ENCODE measurements at places on chromosomes 4 and X.
A peak's percentile ranks its signal among the peaks of the same experiment; 100 is the strongest.

GRCh38 chr4:64857815-64858214 is 448.6 kb upstream of the TECRL start:
- H3K4me1 ChIP-seq, result no peaks in the 10 kb centered on the region
- no peak overlapping the region for H3K27ac ChIP-seq

GRCh38 chr4:26887143-26887542 is 26.5 kb downstream of the STIM2 start:
- peak overlapping the region; percentile 52 for H3K4me3 ChIP-seq
- no peaks in the 10 kb centered on the region for H3K27me3 ChIP-seq
- H3K4me1 ChIP-seq, result peaks cover 56% of the 10 kb centered on the region
- no peaks in the 10 kb centered on the region for H3K36me3 ChIP-seq
- DNase-seq, result no peak

GRCh38 chr4:99117876-99118693 is 26.0 kb downstream of the ADH4 start:
- no peak overlapping the region for H3K27ac ChIP-seq
- no peak for DNase-seq
- no peaks in the 10 kb centered on the region for H3K36me3 ChIP-seq
- no peak overlapping the region for H3K4me3 ChIP-seq
- no peaks in the 10 kb centered on the region for H3K27me3 ChIP-seq

- H3K4me1 ChIP-seq, result no peaks in the 10 kb centered on the region
- DNase-seq, result no peak
- no peak overlapping the region for H3K27ac ChIP-seq
- no peaks in the 10 kb centered on the region for H3K27me3 ChIP-seq
- no peaks in the 10 kb centered on the region for H3K36me3 ChIP-seq
Observed at GRCh38 chr4:124433500-124433899, 279.0 kb downstream of the ANKRD50 start.

DNA sequence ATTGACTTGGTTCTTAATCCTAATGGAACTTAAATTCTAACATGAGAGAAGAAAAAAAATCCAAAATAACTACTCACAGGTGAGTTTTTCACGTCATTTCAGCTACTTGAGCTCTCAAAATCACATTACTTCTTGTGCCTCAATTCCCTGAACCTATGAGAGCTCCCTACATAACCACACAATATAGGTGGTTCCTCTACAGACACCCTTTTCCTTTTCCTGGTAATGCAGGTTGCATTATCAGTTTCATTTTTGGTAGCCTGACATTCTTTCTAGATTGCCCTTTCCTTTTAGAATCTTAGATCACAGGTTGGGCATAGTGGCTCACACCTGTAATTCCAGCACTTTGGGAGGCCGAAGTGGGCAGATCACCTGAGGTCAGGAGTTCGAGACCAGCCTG is 4.3 kb downstream of the GPR34 start:
- H3K4me3 ChIP-seq, result no peak overlapping the region
- no peaks in the 10 kb centered on the region for H3K27me3 ChIP-seq
- H3K36me3 ChIP-seq, result no peaks in the 10 kb centered on the region
- no peaks in the 10 kb centered on the region for H3K4me1 ChIP-seq
